Heart left ventricle (tissue), 16 donors: ENCODE measurements at places on chromosomes 13 and 19.

- DNase-seq, result no peak
Measured at GRCh38 chr13:69243366-69243765, 864.3 kb upstream of the ATXN8OS start.

GRCh38 chr13:47142105-47142504 is 245.3 kb upstream of the HTR2A start:
- no peak for DNase-seq

DNA sequence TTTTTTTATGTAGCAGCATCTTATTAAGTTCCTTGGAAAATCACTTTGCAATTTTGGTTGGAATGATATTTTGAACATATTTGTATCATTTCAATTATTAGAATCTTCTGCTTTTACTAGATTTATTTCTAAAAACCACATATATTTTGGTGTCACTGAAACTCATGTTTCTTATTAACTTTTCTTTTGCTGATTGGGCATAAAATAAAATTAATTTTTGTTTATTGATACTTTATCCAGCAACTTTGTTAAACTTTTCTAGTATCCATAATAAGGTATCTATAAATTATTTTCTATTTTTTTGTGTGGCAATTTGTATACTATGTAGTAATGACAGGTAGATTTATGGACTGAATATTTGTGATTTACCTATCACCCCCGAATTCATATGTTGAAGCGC is 556.4 kb upstream of the ATXN8OS start:
- no peak for DNase-seq

GRCh38 chr13:61414686-61415057 is 977 bp downstream of the PCDH20 start:
- DNase-seq, result no peak

DNA sequence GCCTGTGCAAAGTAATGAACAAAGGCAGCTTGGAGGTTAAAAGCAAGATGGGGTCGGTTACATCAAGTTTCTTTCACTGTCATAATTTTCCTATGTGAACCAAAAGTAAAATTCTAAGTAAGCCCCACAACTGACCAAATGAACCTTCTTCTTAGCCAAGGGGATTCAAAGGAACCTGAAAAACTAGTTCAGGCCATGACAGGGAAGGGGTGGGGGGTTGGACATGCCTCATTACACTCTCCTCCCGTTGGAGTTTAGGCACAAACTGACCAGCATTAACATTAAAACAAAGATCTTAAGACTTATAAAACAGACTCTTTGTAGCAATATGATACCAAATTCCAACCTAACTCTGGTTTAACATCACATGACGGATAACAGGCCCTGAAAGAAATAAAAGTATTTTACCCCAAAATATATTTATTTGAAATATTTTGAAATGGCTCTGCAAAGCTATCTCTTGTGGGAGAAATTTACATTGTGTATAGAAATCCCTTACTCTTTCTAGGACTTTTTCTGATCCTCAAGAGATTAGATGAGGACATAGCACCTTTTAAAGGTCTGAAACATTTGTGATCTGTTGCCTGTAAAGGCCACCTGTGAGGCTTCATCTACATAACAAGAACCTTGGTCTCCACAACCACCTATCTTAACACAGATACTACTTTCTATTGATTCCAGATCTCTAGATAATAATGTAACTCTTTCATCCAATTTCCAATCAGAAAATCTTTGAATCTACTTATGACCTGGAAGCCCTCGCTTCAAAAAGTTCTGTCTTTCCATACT is 1829.0 kb upstream of the MIR17HG start:
- no peak for DNase-seq

DNA sequence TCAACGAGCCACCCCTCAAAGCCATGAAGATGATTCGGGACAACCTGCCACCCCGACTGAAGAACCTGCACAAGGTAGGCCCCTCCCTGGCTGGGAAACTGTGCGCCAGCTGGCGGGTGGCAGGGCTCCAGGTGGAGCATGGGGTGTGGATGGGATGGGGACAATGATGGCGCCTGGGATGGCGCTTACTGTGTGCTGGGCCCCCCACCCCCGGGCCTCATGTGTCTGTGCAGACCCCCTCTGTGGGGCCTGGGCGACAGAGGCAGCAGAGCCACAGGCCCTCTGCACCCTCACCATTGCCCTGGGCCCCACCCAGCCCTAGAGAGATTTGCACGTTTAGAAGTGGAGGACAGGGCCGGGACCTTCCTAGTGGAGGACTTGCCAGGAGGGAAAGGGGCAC is 19.0 kb upstream of the NCCRP1 start:
- DNase-seq, result no peak
